ENCODE measurements at places on chromosomes 3 and 15.

- H3K4me1 ChIP-seq = peaks cover 5% of the 10 kb centered on the region
- H3K36me3 ChIP-seq = no peaks in the 10 kb centered on the region
- no peak overlapping the region for H3K4me3 ChIP-seq
- H3K27ac ChIP-seq = no peak overlapping the region
- DNase-seq = no peak
Observed at GRCh38 chr15:58568157-58568571, 136.4 kb downstream of the LIPC start.

- H3K36me3 ChIP-seq = no peaks in the 10 kb centered on the region
- no peaks in the 10 kb centered on the region for H3K27me3 ChIP-seq
- DNase-seq = no peak
- H3K27ac ChIP-seq = no peak overlapping the region
Observed at GRCh38 chr15:66748708-66749035, 46.6 kb downstream of the SMAD6 start.

GRCh38 chr15:90264671-90265070 is 801 bp upstream of the NGRN start:
- peak overlapping the region; percentile 96 for H3K27ac ChIP-seq
- DNase-seq = peak; percentile 15
- peak overlapping the region; percentile 87 for H3K4me3 ChIP-seq
- no peaks in the 10 kb centered on the region for H3K27me3 ChIP-seq
- H3K36me3 ChIP-seq = peaks cover 3% of the 10 kb centered on the region

DNA sequence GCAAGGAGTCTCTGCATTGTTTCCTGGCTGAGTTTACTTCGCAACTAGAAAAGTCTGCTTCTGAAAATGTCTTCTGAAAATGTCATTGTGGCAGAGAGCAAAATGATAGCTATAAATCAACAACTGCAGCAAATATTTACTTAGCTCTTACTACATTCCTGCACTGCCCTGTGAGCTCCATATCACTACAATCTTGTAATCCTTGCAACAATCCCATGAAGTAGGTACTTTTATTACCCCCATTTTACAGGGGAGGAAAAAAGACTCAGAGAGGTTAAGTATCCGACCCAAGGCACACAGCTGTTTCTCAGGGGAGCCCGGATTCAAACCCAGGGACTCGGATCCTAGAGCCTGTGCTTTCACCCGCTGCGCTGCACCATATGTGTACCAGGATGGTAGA is 34.2 kb upstream of the SPTBN5 start:
- H3K27ac ChIP-seq = no peak overlapping the region
- H3K27me3 ChIP-seq = no peaks in the 10 kb centered on the region
- DNase-seq = no peak
- H3K4me1 ChIP-seq = peaks cover 16% of the 10 kb centered on the region
- H3K4me3 ChIP-seq = no peak overlapping the region
- H3K36me3 ChIP-seq = no peaks in the 10 kb centered on the region

- H3K36me3 ChIP-seq = no peaks in the 10 kb centered on the region
- H3K27me3 ChIP-seq = no peaks in the 10 kb centered on the region
- DNase-seq = no peak
- H3K27ac ChIP-seq = no peak overlapping the region
- no peaks in the 10 kb centered on the region for H3K4me1 ChIP-seq
- no peak overlapping the region for H3K4me3 ChIP-seq
Observed at GRCh38 chr3:73716418-73716817, 91.7 kb upstream of the PDZRN3 start.

GRCh38 chr3:147730284-147730683 is 321.1 kb downstream of the ZIC1 start:
- H3K4me3 ChIP-seq = no peak overlapping the region
- no peaks in the 10 kb centered on the region for H3K27me3 ChIP-seq
- H3K27ac ChIP-seq = no peak overlapping the region
- H3K36me3 ChIP-seq = no peaks in the 10 kb centered on the region
- H3K4me1 ChIP-seq = no peaks in the 10 kb centered on the region

- no peak overlapping the region for H3K27ac ChIP-seq
- H3K36me3 ChIP-seq = no peaks in the 10 kb centered on the region
- no peak overlapping the region for H3K4me3 ChIP-seq
- no peak for DNase-seq
Observed at GRCh38 chr15:96338074-96338765, 7.7 kb downstream of the NR2F2 start.

GRCh38 chr3:66377800-66378199 is 123.0 kb downstream of the LRIG1 start:
- peaks cover 29% of the 10 kb centered on the region for H3K36me3 ChIP-seq
- H3K27me3 ChIP-seq = no peaks in the 10 kb centered on the region
- H3K4me3 ChIP-seq = no peak overlapping the region
- peaks cover 15% of the 10 kb centered on the region for H3K4me1 ChIP-seq
- DNase-seq = no peak
- no peak overlapping the region for H3K27ac ChIP-seq
